ENCODE measurements at places on chromosomes 4 and X. TPM values are rescaled to one million over a fixed set of nuclear protein-coding genes. Genes with fewer than 3 reads are reported as not detected.

The ADGRG4 gene
- not detected for total RNA-seq

The GUCY1B1 gene
- 3.4 TPM for total RNA-seq

The TMSB15C gene
- total RNA-seq: 4.7 TPM

The MAMLD1 gene
- total RNA-seq: 4.8 TPM

The FRMD7 gene
- total RNA-seq: not detected

The PI4K2B gene
- 45.7 TPM for total RNA-seq

The SORCS2 gene
- 0.52 TPM for total RNA-seq

DNA sequence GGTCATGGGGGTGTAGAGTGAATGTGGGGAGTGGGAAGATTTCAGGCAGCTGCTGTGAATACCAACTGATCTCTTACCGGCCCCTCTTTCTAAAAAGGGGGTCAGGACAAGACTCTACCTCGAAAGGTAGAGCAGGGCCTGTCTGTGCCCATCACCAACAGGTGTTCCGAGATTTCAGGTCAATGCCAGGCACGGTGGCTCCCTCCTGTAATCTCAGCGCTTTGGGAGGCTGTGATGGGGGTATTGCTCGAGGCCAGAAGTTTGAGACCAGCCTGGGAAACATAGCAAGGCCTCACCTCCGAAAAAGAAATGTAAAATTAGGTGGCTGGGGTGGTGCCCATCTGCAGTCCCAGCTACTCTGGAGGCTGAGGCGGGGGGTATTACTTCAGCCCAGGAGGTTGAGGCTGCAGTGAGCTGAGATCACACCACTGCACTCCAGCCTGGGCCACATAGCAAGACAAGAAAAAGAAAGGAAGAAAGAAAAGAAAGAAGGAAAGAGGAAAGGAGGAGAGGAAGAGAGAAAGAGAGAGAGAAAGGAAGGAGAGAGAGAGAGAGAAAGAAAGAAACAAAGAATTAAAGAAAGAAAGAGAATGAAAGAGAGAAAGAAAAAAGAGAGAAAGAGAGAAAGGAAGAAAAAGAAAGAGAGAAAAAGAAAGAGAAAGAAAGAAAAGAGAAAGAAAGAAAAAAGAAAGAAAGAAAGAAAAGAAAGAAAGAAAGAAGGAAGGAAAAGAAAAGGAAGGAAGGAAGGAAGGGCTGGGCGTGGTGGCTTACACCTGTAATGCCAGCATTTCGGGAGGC is 50.1 kb downstream of the CRLF2 start:
- no peak for DNase-seq

DNA sequence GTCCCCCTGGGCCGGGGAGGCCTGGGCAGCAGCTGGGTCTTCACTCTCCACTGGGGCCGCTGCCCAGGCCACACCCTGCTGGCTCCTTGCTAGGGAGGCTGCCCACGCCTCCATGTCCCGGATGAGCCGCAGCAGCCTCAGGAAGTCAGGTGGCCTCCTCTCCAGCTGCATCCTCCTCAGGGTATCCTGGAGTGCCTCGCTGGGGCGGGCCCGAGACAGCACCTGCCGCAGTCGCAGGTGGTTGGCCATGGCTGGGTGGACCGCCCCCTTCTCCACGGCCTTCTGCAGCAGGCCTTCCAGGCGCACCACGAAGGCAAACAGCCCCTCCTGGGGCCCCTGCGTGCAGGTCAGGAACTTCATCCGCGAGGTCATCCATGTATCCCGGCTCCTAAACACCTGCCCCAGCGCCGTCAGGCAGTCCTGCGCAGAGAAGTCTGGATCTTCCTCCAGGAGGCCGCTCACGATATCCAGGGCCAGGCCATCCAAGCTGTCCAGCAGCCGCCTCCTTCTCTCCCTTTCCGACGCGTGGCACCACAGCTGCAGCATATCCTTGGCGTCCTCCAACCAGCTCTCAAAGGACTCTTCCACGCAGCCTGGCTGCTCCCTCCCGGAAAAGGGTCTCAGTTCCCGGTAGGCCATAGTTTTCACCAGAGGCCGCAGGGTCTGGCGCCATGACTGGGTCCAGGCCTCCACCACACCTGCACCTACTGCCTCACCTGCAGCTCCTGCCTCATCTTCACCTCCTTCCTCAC is 2.1 kb downstream of the PNMA6F start:
- no peak for DNase-seq

GRCh38 chr4:6710996-6711395 is 1.3 kb upstream of the MRFAP1L1 start:
- DNase-seq: no peak

DNA sequence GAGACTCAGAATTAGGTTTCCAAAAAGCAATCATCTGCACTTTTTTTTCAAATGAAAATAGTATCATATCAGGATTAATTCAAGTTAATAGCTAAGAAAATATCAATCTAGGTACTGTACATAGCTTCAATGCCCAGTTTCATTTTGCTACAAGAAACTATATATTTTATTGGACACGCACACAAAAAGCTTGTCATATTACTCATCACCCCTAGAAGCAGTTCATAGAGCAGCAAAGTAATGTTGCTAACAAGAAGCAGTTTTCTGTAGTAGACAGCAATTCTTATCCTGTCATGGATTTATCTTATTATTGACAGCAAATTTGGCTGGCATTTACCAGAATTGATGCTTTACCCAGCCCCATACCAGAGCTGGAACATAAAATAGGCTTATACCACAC is 52.3 kb upstream of the LSM6 start:
- no peak for DNase-seq

DNA sequence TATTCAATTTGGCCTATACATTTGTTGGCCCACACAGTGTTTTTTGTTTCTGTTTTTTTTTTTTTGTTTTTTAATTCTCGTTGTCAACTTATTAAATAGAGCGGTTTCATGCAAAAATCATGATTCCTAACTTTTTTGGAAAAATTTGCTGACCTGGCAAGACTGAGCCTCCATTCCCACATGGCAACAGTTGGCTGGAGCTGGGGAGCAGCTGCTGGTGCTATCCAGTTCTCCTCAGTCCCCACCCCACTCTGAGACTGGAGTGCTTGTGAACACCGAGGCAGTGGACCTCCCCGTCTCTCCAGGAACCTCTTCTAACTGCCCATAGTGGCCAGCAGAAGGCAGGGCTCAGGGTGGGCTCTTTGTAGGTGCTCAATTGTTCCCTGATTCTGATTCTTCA is 95.7 kb upstream of the OTUD4 start:
- no peak for DNase-seq

GRCh38 chrX:153766098-153766817 is 2.2 kb downstream of the PLXNB3 start:
- DNase-seq: peak; percentile 45

GRCh38 chr4:151052785-151053184 is 37.7 kb upstream of the LRBA start:
- DNase-seq: no peak

DNA sequence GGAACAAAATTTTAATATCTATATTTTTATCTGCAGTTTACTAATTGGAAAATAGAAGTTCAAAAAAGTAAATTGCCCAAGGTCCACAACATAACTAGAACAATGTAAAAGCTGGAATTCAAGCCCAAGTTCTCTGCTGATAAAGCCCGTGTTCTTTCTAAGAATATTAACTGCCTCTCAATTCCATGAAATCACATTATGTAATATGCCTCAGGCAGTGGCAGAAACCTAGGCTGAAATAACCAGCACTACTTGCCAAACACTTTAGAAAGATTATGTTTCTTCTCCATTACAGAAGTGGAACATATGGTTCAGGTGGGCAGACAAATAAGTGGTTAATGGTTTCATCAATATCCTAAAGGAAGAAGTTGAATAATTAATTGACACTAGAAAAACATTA is 56.7 kb upstream of the ADGRL3 start:
- no peak for DNase-seq

DNA sequence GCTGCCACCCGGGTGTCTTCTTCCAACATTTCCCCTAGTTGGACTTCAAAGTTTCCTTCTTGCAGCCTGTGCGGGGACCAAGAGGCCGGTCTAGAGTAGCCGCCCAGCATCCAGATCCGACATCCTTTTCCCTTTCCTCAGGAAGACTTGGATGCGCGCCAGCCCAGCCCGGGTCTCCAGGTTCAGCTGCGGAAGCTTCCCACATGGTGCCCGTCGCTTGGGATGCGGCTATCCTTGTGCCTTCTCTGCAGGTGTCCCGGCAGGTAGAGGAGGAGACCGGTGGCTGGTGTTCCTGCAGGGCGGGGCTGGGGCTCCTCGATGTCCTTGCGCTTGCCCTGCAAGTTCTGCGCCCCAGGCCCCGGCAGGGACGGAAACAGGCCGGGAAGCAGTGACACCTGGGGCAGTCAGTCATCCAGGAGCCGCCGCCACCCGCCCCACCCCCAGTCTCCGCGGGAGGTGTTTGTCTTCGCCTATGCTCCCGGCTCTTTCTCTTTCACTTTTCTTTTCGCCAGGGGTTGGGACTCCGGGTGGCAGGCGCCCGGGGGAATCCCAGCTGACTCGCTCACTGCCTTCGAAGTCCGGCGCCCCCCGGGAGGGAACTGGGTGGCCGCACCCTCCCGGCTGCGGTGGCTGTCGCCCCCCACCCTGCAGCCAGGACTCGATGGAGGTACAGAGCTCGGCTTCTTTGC is at the start of gene IL15:
TSS of gene IL15 (plus strand) at position 502 of the 689 bp plus-strand sequence. CDS start 82,882 bp downstream, outside the sequence.
- peak; percentile 79 for DNase-seq

DNA sequence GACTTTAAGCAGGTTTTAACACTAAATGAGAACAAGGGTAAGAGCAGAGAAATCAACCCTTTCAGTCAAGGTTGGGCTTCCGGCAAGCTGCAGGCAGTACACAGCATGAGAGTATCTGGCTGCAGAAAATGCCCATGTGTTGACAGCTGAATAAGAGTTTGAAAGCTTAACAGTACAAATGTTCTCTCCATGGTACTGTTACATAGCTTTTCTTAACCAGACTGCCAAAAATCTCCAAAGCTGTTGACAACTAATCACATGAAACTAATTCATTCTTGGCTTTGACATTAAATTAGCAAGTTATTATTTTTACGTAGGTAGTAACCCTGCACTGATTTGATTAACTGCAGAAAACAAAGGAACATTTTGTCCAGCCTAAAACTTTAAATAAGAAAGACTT is 153.5 kb downstream of the SLC10A7 start:
- DNase-seq: no peak

GRCh38 chr4:165874791-165875371 is 1.8 kb downstream of the TLL1 start:
- no peak for DNase-seq

- peak; percentile 28 for DNase-seq
Measured at GRCh38 chrX:82134378-82134777, 932.5 kb downstream of the SH3BGRL start.

DNA sequence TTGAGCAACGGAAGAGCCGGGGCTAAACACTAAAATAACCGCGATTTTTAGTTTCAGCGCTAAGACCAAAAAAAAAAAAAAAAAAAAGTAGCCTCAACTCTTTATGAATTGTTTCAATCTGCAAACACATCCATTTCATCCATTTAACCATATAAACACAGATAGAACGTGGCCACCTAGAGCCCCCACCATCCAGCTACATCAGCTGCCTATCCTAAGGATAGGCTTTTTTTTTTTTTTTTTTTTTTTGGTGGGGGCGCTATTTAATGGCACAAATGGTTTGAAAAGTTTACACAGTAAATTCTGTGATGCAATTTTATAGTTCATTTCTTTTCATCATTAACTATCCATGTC is 492 bp upstream of the HDAC8 start:
- no peak for DNase-seq

DNA sequence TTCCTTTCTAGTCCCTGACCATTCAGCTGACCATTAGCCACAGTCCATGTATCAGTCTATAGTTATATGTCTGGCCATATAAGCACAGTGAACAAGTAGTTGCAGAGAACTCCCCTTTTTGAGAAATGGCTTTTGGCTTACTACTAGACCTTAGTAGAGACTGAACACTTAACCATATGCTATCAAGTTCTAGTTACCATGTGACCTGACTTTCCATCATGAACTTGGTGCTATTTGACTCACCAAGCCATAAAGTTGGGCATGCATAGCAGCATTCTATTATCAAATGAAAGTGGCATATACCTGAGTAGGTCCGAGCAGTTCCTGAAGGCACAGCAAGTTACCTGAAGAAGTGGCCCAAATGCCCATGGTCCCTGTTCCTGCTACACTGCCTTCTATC is 74.5 kb upstream of the IL2 start:
- no peak for DNase-seq

DNA sequence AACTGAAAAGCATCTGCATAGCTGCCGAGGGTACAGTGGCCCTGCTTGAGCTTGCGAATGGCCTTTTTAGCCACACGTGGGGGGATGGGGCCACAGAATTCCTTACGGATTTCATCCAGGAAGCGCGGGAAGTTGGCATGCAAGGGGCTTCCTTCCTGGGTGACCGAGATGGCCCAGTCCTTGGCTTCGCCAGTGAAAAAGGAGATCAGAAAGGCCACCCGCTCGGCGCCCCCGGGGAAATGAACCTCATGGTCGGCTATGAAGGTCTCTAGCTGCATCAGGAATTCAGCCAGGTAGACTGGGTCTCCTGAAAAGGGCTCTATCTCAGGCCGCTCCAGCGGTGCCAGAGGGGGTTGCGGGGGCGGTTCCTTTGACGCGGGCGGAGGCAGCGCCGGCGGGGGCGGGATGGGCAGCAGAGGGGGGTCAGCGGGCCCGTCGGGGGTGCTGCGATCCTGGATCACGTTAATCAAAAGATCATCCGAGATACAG is 909 bp downstream of the RTL5 start:
- DNase-seq: no peak

GRCh38 chrX:96386981-96387380 is 297.7 kb upstream of the DIAPH2 start:
- DNase-seq: no peak

DNA sequence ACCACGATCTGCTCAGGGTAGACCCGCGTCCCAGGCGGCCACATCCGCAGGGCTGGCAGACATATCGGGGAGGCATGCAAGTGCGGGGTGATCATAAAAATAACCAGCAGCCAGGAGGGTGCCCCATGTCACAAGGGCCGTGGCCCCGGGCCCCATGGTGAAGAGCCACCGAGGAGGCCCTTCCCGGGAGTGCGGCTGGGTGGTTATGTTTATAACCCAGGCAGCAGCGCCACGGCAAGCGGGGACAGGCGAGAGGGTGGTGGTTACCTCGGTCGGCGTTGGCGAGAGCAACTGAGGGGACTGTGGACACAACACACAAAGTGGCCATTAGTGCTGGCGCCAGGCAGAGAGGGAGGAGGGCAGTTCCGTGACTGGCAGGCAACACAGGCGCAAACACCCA is 92.7 kb upstream of the AFAP1 start:
- DNase-seq: no peak

DNA sequence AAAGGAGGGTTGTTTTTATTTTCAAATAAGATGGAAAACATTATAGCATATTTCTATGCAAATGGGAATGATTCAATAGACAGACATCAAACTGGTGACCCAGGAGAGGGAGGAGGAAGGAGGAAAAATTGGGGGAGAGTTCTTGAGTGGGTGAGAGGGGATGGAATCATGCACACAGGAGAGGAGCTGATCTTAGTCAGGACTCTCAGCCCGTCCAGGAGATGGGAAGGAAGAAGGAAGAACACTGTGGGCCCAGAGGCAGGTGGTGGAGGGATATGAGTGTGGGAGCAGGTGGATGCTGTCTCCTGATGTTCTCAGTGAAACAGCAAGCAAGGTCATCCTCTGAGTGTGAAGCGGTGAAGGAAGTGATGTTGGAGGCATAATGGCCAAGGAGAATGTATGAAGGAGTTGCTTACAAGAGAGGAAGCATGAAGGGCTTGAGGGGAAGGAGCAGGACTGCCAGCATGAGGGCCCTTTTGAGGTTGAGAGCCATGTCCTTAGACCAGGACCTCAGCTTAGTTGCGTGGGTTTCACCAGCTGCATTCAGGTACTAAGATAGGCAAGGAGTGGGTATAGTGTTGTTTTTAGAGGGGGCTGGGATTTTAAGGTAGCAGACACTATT is 161.7 kb upstream of the NAP1L5 start:
- DNase-seq: no peak

All from LHCN-M2 (cell line).